ENCODE measurements at places on chromosomes 1 and 21. TPM values are rescaled to one million over a fixed set of nuclear protein-coding genes. Genes with fewer than 3 reads are reported as not detected.

- no peak for DNase-seq
These were observed 860.4 kb downstream of the PLA2G4A start for GRCh38 chr1:187689129-187689528.

- no peak for DNase-seq
These were observed 6.6 kb downstream of the ZBTB48 start for GRCh38 chr1:6586404-6586816.

DNA sequence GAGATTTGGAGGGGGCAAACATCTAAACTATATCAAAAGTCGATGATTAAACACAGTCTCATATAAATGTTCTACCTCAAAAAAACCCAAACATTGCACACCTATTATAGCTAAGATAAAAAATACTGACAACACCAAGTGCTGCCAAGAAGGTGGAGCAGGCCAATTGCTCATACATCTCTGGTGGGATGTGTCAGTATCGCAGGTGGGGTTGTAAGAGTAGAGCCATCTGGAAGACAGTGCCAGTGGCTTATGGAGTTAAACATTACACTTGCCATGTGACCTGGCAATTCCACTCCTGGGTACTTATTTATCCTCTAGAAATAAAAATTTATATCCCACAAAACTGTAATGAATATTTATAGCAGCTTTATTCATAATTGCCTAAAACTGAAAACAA is 213.4 kb downstream of the DISC1 start:
- no peak for DNase-seq

- peak; percentile 50 for DNase-seq
These were observed 15.5 kb downstream of the SLC2A1 start for GRCh38 chr1:42943166-42943565.

DNA sequence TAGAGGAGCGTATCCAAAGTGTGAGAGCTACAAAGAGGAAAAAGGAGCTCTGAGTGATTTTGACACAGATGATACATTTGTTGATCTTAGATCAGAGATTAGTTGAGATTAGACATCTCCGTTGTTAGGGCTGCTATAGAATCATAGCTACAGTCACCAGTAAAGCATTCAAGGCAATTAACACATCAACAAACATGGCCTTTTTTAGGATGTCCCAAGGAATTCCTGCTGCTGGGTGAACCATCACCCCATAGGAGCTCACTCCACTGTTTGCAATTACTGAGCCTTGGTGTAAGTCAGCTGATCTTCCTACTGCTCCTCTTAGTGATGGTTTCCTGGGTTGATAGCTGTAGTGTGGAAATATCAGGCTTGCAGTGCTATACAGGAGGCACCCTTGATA is 6.7 kb upstream of the RSRP1 start:
- DNase-seq = no peak

DNA sequence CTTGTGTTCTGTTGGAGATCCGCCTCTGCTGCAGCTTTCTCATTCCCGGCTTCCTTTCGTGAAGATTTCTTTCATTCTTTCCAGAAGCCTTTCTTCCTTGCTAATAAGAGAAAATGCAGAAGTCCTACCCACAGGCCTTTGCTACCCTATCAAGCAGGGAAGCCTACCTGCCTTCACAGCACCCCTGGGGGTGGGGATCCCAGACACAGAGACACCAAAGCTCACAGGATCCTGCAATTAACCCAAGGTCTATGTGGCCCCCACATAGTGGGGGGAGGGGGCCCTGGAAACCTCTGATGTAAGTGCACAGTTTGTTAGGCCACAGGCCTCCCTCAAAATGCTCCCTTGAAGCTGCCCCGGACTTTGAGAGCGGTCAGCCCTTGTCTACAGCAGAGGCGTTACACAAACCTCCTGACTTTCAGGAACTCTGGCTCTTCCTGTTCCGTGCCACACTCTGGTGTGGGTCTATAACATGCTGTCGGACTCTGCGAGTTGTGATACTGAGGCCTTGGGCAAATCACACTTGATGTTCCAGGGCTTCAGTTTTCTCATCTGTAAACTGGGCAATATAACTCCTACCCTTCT is 31.2 kb downstream of the NKAIN1 start:
- DNase-seq = no peak

GRCh38 chr1:178344513-178345091 is 152.2 kb downstream of the CLEC20A start:
- DNase-seq = no peak

DNA sequence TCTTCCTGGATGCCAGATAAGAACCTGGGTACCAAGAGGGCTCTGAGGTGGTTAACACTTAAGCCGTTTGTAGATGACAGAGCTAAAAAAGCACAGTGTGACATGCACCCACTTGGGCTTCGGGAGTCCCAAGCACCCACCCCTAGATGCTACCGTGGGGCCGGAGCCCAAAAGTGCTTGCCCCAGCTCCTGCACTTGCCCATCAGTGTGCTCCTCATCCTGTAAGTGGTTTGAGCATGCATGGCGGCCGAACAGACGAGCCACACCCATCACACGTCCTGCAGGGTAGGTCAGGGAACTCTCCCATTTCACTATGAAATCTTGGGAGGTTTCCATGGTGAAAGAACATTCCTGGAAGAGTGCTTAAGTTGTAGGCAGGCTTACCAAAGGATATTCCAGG is 158.9 kb upstream of the TNR start:
- DNase-seq = no peak

GRCh38 chr1:116133696-116134475 is 22.7 kb downstream of the MAB21L3 start:
- DNase-seq = no peak

- no peak for DNase-seq
These were observed 330.0 kb downstream of the BARHL2 start for GRCh38 chr1:90386899-90387720.

- DNase-seq = no peak
These were observed 8.3 kb upstream of the MAP3K21 start for GRCh38 chr1:233319272-233319671.

DNA sequence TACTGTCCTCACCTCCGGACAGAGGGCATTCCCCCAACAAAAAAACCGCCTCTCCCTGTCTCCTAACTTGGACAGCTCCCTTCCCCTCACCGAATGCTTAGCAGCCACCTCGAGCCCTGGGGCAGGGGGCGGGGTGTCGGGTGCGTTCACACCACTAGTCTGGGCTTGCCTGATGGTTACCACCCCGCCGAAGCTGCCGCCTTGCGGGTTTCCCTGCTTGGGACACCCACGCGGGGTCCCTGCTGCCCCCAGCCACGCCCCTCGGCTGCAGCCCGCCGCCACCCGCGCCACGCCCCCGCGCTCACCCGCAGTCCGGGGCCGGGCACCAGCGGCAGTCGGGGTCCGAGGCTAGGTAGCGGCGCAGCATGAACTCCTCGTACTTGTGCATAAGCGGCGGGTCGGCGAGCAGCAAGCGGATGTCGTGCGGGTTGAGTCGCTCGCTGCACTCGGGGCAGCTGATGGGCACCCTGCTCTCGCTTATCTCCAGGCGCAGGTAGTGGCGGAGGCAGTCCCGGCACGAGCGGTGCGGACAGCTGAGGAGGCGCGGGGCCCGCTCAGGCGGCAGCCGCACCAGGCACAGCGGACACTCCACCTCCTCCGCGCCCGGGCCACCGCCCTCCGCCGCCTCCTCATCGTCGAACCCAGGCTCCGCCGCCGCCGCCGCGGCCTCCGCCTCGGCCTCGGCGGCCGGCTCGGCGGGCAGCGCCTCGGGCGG is 706 bp downstream of the RNF19B start:
- peak; percentile 51 for DNase-seq

DNA sequence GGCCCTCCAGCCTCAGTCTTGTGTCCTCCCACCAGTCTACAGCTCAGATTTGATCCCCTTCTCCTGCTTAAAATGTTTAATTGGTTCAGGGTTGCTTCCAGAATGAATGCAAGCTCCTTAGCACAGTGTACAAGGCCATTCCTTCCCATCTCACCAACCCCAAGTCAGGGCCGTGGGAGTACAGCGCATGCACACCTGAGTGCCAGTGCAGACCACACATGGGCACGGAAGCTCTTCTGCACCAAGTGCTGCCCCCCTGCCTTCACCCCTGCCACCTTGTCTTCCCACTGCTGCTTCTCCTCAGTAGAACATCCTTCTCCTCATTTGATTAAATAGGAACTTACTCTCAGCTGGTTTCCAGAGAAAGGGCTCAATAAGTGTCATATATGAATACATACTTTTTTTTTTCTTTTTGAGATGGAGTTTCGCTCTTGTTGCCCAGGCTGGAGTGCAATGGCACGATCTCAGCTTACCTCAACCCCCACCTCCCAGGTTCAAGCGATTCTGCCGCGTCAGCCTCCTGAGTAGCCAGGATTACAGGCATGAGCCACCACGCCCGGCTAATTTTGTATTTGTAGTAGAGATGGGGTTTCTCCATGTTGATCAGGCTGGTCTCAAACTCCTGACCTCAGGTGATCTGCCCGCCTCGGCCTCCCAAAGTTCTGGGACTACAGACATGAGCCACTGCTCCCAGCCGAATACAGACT is 9.3 kb downstream of the PMF1 start:
- no peak for DNase-seq

DNA sequence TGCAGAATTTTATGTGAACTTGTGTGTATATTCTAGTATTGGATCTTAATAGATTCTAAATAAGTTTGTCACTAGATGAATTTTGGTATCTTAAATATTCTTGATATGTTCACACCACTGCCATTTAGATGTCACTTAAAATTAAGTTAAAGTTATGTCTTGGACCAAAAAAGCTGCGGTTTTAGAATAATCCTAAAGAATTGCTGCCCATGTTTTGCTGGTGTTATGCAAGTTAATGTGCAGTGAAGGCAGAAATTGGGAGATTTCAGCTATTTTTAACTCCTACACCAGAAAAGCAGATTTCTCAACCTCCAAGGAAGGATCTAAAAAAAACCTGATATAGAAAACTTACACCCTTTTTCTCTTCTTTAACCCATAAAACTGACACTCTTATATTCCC is 757 bp downstream of the ACADM start:
- no peak for DNase-seq

- peak; percentile 42 for DNase-seq
These were observed 62.4 kb upstream of the LRP8 start for GRCh38 chr1:53390261-53390660.

DNA sequence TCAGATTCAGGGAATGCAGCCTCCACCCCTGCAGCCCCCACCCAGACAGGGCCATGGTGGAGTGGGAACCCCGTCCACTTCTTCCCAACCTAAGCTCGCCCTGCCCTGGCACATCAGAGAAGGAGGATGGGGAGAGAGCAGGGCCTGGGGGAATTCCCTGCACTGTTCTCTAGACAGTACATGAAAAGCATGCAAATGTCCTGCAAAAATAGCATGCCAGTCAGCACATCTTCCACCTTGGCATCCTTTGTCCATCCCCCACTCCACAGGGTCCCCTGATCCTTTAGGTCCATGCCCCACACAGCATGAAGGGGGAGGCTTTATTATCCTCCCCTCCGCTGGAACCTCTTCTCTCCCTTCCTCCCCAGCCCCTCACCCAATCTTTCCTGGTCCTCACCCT is 35.0 kb upstream of the RD3 start:
- no peak for DNase-seq

GRCh38 chr1:3393024-3393986 is 61.2 kb upstream of the ARHGEF16 start:
- DNase-seq = peak; percentile 71

DNA sequence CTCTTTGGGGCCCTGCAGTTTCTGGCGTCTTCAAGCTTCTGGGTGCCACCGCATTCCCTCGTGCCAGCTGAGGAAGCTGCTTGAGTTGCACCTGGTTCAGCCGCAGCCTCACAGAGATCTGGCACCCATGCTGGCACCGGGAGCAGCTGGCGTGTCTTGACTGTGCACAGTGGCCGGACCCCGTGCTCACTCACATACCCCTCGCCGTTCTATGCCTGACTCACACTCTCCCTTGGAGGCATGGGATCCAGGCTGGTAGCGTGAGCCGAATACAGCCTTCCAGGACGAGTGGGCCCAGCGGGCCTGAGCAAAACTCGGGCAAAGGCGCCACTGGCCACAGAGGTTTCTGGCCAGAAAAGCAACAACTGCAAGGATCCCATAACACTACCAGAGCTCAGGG is 8.6 kb upstream of the MTR start:
- no peak for DNase-seq

DNA sequence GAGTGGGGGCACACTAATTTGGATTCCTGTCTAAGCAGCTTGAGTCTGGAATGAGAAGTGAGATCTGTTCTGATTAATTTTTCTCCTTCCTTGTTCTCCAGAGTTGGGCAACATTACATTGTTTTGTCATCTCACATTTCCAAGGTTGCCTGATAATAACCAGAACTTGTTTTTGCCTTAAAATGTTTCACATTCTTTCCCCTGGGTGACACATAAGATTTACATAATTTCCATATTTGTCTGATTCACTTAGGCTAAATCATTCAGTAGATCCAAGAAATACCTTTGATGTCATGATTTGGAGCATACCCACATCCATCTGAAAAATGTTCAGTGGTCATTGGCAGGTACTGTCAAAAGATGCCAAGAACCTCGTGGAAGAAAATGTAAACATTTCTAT is 60.3 kb downstream of the XCL2 start:
- DNase-seq = no peak

DNA sequence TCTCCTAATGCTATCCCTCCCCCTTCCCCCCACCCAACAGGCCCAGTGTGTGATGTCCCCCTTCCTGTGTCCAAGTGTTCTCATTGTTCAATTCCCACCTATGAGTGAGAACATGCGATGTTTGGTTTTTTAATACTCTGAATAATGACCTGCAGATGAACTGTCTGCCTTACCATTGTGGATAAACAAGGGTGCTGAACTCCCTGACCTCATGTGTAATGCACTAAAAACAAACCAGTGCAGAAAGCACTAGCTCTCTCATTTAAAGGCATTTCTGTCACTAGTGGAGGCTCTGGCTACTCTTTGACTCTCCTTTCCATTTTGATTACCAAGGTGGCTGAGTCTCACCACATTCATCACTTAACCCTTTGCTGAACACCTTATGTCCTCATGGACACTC is 23.1 kb upstream of the TRAF3IP3 start:
- DNase-seq = no peak

DNA sequence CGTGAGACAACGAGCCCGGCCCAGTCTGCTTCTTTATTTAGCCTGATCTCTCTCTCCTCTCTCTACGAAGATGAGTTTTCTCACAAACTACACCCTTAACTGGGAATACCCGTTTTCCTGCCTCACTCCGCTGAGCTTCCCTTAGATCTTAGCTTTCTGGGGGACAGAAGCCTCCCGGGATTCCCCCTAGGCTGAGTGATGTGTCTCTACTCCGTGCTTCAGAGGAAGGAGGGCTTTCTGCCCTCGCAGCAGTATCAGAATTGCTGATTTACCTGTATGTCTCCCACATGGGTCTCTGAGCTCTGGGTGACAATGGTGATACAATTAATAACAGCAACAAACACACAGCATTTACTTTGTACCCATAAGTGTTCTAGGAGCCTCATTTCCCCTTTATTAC is 1.0 kb downstream of the ZBTB17 start:
- no peak for DNase-seq

- no peak for DNase-seq
These were observed 100.7 kb upstream of the TSPAN2 start for GRCh38 chr1:115189814-115190539.

RGSL1 gene
- total RNA-seq = not detected

CCDC27 gene
- 0.08 TPM for total RNA-seq

MTMR11 gene
- 4.9 TPM for total RNA-seq

LEFTY1 gene
- total RNA-seq = 0.55 TPM

CATSPERE gene
- 0.58 TPM for total RNA-seq

HPCAL4 gene
- total RNA-seq = 0.88 TPM

KLHDC9 gene
- 9.1 TPM for total RNA-seq

SLC2A5 gene
- 4.2 TPM for total RNA-seq

FALEC gene
- 0.44 TPM for total RNA-seq

KRTAP21-2 gene
- total RNA-seq = not detected

ZC3H12A gene
- total RNA-seq = 4.9 TPM

SLC25A33 gene
- 6.2 TPM for total RNA-seq

S100A7 gene
- total RNA-seq = not detected

TTC22 gene
- 0.14 TPM for total RNA-seq

KCNJ9 gene
- 0.05 TPM for total RNA-seq

CYB5RL gene
- total RNA-seq = 6.1 TPM

BATF3 gene
- total RNA-seq = 1.8 TPM

APOBEC4 gene
- 0.11 TPM for total RNA-seq
